ENCODE measurements at places on chromosomes 16 and 17.

GRCh38 chr16:81266680-81267095 is 28.2 kb downstream of the BCO1 start:
- no peak for DNase-seq

DNA sequence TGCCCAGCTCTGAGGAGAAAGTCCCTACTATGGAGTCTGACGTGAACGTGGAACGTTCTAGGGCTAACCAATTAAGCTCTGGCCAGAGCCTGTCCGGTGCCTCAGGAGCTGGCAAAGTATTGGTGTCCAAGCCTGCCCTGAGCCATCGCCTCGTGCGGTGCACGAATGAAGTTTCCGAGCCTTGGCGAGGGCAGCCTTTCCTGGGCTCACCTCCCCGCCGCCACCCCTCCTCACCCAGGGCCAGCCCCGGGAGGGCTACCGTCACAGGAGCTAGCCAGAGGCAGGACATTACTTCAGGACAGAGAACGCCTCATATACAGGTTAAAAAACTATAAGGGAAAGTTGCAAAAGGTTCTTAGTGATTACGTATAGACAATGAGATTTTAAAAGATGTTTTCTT is 23.6 kb upstream of the TRAP1 start:
- DNase-seq: no peak

DNA sequence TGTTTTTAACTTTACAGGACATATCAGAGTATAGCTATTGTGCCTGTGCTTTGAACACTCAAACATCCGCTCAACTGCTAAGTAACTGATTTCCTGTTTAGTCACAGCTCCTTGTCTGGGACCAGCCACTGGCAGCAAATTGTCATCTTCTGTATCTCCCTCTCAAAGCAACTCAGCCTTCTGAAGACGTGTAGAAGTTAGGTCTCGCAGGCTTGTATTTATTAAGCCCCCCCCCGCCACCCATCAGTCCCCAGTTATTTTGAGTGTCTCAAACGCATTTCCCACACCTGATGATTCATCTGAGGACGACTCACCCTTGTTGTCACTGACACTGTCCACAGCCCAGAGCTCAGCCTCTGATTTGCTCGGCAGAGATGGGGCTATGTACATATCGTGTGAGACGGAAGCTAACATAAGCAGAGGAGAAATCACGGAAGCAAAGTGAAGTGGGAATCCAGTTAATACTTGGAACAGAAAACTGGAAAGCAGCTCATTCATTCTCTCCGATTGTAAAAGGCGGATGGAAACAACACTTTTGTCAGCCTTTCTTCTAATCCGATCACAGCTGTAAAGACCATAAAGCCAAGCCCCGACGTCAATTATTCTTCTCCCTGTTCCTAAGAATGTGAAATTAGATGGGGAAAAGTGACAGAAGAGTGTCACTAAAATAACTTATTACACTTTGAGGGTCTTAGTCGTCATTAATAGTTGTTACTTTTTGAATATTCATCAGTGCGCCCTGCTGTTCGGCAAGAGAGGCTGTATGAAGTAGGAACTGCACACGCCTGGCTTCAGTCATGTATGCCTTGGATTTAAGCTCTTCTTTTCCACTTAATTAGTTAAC is 64.2 kb downstream of the PITPNC1 start:
- peak; percentile 43 for DNase-seq

DNA sequence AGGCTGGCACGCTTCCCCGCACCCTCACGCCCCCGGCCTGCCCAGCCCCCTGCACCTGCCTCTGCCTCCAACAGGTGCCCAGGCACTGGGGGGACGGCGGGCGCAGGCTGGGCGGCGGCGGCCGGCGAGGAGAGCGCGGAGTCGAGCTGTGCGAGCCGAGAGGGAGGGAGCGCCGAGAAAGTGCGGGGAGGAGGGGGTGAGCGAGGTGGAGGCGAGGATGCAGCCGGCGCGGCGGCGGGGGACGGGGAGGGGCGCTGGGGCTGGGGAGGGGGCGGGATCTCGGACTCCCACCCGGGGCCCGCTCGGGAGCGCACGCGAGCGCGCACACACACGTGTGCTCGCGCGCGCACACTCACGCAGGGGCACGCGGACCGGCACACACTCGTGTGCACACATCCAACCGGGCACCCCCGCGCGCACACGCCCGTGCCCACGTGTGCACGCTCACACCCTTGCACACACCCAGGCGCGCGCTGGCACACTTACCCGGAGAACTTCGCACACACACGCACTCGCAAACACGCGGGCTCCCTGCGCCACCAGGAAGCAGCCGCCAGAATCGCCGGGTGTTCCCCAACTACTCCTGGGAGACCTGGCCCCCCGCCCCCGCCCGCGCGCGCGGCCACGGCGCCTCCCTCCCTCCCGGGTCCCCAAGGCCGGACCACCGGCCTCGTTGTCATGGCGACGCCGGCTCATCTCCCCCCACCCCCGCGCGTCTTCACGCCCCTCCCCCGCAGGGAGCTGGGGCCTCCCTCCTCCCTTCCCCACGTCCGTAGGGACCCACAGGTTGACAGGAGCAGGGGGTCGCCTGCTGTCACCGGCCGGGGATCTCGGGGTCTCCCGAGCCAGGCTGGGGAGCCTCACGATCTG is at the start of gene DOC2A:
Gene DOC2A (minus strand): TSS at position 184 of the 870 bp plus-strand sequence. CDS start 805 bp downstream, outside the sequence.
- peak; percentile 21 for DNase-seq
